Bronchial epithelial cell (primary cell): ENCODE measurements at places on chromosomes 5 and 9.

GRCh38 chr5:163459462-163459818, 462 bp downstream of the NUDCD2 start:
- peak; percentile 23 for DNase-seq

GRCh38 chr5:159552751-159553150, 222.5 kb upstream of the IL12B start:
- peak; percentile 58 for DNase-seq

DNA sequence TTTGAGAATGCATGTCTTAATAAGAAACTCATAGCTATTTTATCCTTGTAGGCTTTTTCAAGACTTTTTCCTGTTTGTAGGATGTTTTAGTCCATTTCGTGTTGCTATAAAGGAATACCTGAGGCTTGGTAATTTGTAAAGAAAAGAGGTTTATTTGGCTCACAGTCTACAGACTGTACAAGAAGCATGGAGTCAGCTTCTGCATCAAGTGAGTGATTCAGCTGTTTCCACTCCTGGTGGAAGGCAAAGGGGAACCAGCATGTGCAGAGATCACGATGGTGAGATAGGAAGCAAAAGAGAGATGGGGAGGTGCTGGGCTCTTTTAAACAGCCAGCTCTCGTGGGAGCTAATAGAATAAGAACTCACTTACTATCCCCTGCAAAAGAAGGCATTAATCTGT, 177.3 kb downstream of the ALDH1A1 start:
- no peak for DNase-seq

DNA sequence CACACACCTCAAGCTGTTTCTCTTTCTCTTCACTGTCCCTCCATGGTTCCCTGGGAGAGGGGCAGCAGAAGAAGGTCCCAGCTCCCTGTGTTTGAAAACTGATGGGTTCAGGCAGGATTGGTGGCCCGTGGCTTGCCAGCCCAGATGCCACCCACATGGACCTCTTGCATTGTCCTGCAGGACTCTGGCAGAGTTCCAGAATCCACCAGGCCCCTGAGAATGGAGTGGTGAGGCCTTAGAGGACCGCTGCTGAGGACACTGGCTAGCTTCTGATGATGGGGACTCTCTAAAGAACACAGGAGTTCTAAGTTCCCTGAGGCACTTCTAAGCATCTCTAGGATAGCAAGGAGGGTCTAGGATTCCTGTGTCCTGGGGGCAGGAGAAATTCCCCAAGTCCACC, 24.8 kb downstream of the CTSL start:
- DNase-seq, result no peak

GRCh38 chr9:131679261-131680020, 60.4 kb downstream of the RAPGEF1 start:
- no peak for DNase-seq

- DNase-seq, result no peak
These were observed 18.0 kb downstream of the MAP3K1 start for GRCh38 chr5:56833325-56833724.

- no peak for DNase-seq
These were observed 27.2 kb downstream of the SLC6A7 start for GRCh38 chr5:150217038-150217437.

- no peak for DNase-seq
These were observed 526 bp downstream of the CLIC3 start for GRCh38 chr9:136995772-136996311.

GRCh38 chr9:20280330-20280729, 342.0 kb downstream of the MLLT3 start:
- no peak for DNase-seq

GRCh38 chr9:15417626-15418025, 5.0 kb upstream of the SNAPC3 start:
- DNase-seq, result no peak

GRCh38 chr5:173778152-173778782, 109.9 kb upstream of the CPEB4 start:
- no peak for DNase-seq

DNA sequence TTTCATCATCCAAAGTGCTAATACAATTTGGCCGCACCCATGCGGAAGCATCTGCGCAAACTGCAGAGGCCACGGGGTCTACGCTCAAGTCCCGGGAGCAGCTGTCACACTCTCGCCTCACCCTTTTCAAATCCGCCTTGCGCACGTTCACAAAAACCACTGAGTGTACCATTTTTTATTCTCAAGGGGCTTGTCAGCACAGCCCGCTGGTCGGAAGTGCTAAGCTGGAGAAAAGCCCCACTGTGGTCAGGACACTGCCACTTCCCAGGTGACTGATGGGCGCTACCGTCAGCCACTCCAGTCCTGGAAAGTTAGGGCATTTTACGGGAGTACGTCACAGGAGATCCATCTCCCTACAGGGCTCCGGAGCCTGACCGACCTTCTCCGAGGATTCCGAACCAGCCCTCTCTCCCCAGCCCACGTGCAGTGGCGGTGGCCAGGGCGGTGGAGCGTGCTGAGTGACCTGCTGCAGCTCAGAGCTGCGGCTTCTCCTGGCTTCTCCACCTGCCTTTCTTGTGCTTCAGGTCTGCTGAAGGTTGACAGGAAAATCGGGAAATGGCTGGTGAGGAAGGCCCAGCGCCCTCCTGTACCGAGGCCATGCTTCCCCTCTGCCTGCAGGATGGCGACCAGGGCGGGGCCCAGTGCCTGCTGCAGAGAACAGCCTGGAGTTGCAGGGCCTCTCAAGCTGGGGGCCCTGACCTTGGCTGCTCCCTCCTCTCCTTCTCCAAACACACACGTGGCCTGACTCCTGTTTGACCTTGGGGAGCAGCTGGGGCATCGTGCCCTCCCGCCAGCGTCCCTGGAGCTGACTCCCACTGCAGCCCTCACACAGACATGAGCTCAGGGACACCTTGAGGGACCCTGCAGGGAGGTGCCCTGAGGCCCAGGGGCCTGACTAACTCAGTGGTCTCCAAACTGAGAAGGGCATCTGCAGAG, 14.3 kb downstream of the RASGEF1C start:
- no peak for DNase-seq

DNA sequence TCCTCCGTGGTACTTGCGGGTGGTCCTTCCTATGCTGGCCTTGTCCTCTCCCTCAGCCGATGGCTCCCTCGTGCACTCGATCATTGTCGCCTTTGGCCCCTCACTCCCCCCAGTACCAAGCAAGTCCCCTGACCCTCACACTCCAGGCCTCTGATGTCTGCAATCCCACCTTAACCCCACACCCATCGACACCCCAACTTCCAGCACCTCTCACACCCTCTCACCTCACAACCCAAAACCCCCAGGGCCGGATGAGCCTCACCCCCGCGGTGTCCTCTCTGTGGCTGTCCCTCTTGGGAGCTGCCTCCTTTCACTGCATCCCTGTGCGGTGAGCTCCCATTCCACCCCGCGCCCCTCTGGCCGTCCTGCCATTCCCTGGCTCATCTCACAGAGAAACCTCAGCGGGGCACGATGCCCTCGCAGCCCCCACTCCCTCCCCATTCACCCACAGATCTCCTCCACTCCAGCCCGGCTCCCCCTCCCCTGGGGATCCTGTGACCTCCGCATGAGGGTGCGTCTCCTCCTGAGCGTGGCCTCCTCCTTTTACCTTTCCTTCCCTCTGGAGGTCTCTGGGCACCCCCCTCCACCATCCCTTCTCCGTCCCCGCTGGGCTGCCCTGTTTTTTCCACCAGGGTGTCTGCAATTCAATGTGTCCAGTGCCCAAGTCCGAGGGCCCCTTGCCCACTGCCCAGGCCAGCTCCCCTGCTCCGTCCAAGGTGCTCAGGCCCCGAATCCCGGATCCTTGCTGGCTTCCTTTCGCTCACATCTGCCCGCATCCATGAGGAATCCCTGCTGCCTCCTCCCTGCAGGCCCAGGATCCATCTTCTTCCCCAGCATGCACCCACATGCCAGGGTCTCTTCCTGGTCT, 15.8 kb upstream of the RNU6ATAC start:
- DNase-seq, result no peak

GRCh38 chr9:135910216-135910615, 2.9 kb upstream of the CAMSAP1 start:
- DNase-seq, result no peak

DNA sequence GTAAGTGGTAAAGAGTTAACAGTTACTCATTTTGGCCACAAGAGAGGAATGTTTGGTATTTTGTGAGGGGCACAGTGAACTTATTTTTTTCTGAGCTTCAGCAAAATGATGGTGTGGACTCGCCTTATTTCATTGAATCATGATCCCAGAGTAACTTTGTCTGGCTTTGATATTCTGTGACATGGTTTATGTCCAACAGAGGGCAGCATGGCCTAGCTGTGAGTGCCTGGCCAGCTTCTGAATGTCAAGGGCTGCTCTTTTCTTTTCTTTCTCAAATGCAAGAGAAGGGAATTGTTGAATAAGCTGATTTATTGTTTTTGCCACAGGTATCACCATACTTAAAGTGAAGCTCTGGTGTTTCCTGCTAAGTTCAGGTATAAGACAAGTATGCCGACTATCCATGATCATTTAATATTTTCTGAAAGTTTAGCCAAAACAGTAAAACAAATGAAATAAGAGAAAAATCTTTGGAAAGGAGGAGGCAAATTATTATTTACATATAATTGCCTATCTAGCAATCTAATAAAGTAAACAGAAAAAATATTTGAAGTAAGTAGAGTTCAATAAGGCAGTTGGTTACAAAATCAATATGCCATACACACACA, 31.7 kb downstream of the MRPL22 start:
- peak; percentile 43 for DNase-seq

DNA sequence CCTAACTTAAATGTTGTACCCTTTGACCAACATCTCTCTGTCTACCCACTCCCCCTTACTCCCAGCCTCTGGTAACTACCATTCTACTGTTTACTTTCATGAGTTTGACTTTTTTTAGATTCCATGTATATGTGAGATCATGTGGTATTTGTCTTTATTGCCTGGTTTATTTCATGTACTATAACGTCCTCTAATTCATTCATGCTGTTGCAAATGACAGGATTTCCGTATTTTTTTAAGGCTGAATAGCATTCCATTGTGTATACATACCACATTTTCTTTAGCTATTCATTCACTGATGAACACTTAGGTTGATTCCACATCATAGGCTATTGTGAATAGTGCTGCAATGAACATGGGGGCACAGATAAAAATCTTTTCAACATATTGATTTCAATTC, 11.8 kb upstream of the NDUFB6 start:
- no peak for DNase-seq

GRCh38 chr5:103646698-103647614, 84.4 kb upstream of the NUDT12 start:
- no peak for DNase-seq

DNA sequence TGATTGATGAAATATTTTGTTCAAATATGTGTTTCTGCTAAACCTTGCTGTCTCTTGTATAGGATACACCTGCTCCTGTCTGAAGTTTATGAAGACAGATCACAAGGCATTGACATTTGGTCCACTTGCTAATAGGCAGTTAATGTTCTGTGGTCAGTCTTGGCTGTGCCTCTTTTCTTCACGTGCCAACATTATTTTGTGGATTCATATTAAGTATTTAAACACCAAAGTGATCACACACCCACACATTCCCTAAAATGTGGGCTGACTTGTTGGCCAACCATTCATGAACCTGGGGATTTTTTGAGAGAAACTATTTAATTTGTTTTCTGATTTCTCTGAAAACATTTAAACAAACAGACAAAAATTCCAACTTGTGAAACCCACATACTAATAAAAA, 33.7 kb downstream of the ZNF462 start:
- no peak for DNase-seq

DNA sequence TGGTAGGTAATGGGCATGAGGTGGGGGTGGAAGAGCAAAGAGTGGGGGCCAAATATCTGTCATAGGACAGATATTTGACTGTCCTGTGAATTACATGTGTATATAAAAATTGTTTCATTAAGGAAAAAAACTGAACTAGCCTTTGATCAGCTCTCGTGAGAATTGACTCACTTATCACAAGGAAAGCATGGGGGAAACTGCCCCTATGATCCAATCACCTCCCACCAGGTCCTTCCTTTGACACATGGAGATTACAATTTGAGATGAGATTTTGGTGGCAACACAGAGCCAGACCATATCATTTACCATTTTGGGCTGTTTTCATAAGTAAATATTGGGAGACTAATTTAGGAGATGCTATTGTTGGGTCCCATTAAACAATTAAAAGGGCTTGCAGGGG, 63.2 kb upstream of the FYB1 start:
- DNase-seq, result no peak

- DNase-seq, result no peak
These were observed 15.3 kb downstream of the TRMO start for GRCh38 chr9:97907046-97907445.

DNA sequence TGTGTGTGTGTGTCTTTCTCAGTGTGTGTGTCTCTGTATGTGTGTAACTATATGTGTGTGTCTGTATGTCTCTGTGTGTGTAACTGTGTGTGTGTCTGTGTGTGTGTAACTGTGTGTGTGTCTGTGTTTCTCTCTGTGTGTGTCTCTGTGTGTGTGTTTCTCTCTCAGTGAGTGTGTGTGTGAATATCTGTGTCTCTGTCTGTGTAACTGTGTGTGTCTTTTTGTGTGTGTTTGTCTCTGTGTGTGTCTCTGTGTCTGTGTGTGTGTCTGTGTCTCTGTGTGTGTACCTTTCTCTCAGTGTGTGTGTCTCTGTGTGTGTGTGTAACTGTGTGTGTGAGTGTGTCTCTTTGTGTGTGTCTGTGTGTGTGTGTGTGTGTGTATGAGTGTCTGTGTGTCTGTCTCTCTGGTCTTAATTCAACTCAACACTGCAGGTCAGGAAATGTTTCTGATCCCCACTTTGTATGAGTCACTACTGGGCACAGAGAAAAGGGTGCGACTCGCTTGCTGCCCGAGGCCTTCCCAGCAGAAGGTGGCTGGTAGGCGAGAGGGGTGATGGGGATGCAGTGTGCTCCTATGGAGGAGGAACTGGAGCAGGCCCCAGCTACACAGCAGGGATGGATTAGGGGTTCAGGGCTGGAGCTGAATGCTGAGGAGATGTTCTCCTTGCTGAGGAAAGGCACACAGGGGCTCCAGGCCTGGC, 52.1 kb downstream of the NSG2 start:
- DNase-seq, result peak; percentile 7

- no peak for DNase-seq
These were observed 513.5 kb downstream of the AGTPBP1 start for GRCh38 chr9:85228111-85228855.

DNA sequence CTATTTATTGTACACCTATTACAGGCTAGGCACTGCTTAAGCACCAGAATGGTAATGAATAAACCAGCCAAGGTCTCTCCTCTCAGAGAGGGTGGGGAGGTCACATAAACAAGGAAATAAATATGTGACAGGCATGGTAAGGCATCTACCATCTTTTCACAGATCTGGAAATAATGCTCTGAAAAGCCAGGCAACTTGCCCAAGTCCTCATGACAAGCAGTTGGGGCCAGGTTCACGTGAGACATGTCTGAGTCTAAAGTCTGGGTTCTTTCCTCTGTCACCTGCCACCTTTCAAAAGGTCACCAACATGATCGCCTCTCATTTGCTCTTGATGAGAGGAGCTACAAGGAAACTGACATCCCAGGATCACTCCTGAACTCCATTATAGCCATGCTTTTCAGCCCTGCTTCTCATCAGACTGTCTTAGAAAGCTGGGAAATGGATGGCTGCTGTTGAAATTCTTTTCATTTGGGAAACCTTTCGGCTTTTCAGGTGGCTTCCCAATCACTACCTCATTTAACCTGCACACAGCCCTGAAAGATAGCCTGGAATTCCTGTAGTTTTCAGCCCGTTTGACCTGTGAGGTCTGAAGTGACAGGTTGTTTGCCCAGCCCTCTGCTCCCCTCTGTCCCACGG, 123.1 kb downstream of the CRB2 start:
- DNase-seq, result no peak
